ENCODE measurements at places on chromosomes 12 and 14. TPM values are rescaled to one million over a fixed set of nuclear protein-coding genes. Genes with fewer than 3 reads are reported as not detected.

The CCDC91 gene
- 15.7 TPM for total RNA-seq

The C12orf54 gene
- not detected for total RNA-seq

The AMN gene
- not detected for total RNA-seq

The TPH2 gene
- not detected for total RNA-seq

The TAS2R8 gene
- not detected for total RNA-seq

The SLC41A2 gene
- total RNA-seq: 20.4 TPM

The CFAP54 gene
- 0.77 TPM for total RNA-seq

The KMT2D gene
- total RNA-seq: 41.9 TPM

The SERPINA6 gene
- not detected for total RNA-seq

The C1QL4 gene
- 5.3 TPM for total RNA-seq

The FAM186B gene
- total RNA-seq: 1.1 TPM

The TMEM253 gene
- total RNA-seq: not detected

The OR6C76 gene
- total RNA-seq: not detected

The FOXG1 gene
- total RNA-seq: not detected

The AMIGO2 gene
- 19.3 TPM for total RNA-seq

The LRRC10 gene
- total RNA-seq: not detected

The WNK1 gene
- 69.3 TPM for total RNA-seq

The DIO3 gene
- total RNA-seq: 4.9 TPM

The JKAMP gene
- total RNA-seq: 147 TPM

The GPR84 gene
- not detected for total RNA-seq

The IAPP gene
- not detected for total RNA-seq

The TAS2R19 gene
- total RNA-seq: not detected

The NANOG gene
- total RNA-seq: not detected

The THTPA gene
- total RNA-seq: 27.2 TPM

The CPNE6 gene
- total RNA-seq: not detected

The KRT72 gene
- total RNA-seq: not detected

The WNT1 gene
- total RNA-seq: not detected

The MEG3 gene
- not detected for total RNA-seq

The KRT74 gene
- total RNA-seq: not detected

The CCDC184 gene
- total RNA-seq: not detected

The TMEM132D gene
- total RNA-seq: not detected

The APEX1 gene
- 147 TPM for total RNA-seq

The FGD4 gene
- total RNA-seq: 3.9 TPM

The PSMA6 gene
- 307 TPM for total RNA-seq

The TSPAN9 gene
- 5.1 TPM for total RNA-seq

The NTS gene
- total RNA-seq: not detected

The TMEM179 gene
- not detected for total RNA-seq

The PPP1R1A gene
- total RNA-seq: not detected

The RFX4 gene
- total RNA-seq: not detected

The NXPH4 gene
- total RNA-seq: 15.1 TPM

The OR10G2 gene
- total RNA-seq: not detected

The SDR9C7 gene
- total RNA-seq: not detected

The PALS1 gene
- total RNA-seq: 31.5 TPM

All from PC-3 (cell line).